CD8-positive, alpha-beta memory T cell (primary cell): ENCODE measurements at places on chromosomes 6 and 20.

DNA sequence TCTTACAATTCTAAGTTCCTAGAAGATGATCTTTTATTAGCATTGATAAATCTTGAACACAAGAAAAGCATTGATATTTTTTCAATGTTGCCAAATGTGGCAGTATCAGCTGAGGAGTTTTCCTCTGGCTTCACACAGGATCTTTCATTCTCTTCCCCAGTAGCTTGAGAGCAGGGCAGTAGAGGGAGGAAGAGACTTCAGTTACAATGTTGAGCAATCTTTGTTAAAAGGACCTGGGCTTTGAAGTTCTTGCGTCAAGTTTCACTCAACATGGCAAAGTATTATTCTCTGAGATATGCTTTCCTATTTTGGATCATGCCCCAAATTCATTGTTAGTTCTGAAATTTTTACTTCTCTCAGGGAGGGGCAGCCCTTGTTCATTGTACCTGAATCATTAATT is 238.0 kb downstream of the COL12A1 start:
- no peak for DNase-seq

DNA sequence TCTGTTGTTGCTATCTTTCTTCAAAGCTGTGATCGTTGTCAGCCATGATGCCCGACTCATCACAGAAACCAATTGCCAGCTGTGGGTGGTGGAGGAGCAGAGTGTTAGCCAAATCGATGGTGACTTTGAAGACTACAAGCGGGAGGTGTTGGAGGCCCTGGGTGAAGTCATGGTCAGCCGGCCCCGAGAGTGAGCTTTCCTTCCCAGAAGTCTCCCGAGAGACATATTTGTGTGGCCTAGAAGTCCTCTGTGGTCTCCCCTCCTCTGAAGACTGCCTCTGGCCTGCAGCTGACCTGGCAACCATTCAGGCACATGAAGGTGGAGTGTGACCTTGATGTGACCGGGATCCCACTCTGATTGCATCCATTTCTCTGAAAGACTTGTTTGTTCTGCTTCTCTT is 19.3 kb downstream of the ABCF1 start:
- DNase-seq = no peak

- DNase-seq = no peak
Measured at GRCh38 chr20:60102665-60103210, 144.5 kb downstream of the CDH26 start.

DNA sequence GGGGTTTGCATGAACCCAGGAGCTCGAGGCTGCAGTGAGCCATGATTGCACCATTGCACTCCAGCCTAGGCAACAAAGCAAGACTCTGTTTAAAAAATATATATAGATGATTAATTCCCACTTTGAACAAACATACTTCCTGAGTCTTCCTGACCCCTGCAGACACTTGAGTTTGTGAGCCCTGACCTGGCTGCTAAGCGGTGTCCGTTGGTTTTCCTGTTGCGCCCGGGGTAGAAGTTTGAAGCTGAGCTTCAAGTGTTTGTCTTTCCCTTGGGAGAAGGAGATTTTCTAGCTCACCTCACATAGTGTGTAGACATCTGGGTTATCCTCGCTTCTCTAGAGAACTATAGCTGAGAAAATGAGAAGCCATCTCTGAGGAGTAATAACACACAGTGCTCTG is 11.7 kb upstream of the BCAS1 start:
- no peak for DNase-seq

- no peak for DNase-seq
Measured at GRCh38 chr6:37777272-37777834, 42.2 kb upstream of the ZFAND3 start.

DNA sequence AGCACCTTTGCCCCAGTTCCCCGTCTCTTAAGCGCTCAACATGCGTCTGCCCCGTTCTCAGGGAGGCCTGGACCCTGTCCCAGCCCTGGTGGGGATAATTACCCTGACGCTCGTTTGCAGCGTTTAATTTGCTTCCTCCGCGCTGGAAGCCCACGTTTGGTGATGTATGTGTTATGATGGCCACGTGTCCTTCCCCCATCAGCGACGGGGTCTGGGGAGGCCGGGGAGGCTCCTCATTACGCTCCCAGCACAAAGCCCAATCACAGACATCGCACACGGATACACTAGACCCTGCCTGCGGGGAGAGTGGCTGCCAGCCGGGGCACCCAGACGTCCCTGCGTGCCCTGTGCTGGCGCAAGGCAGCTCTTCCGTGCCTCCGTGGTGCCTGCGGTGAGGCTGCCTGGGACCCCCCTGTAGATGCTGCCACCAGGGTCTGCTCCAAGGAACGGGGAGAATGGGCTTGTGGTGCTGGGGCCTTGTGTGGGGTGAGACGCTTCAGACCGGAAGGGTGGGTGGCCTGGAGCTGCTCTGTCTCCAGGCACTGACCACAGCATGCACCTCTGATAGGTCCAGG is 10.2 kb upstream of the CHRNA4 start:
- DNase-seq = no peak

DNA sequence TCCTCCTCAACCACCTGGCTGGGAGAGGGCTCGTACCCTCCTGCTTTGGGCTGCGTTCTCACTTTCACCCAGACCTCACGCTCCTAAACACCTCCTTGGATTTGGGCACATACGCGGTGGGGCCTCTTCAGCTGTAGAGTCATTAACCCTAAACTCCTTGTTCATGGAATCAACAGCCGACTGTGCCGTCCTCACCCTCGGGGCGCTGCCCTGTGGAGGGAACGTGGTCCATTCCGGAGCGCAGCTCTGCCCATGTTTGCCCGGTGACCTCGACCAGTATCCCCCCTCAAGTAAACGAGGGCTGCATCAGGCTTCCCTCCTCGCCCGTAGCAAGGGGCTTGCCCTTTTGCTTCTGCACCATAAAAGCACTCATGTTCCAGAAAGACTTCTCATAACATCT is 174.0 kb upstream of the QKI start:
- DNase-seq = no peak

DNA sequence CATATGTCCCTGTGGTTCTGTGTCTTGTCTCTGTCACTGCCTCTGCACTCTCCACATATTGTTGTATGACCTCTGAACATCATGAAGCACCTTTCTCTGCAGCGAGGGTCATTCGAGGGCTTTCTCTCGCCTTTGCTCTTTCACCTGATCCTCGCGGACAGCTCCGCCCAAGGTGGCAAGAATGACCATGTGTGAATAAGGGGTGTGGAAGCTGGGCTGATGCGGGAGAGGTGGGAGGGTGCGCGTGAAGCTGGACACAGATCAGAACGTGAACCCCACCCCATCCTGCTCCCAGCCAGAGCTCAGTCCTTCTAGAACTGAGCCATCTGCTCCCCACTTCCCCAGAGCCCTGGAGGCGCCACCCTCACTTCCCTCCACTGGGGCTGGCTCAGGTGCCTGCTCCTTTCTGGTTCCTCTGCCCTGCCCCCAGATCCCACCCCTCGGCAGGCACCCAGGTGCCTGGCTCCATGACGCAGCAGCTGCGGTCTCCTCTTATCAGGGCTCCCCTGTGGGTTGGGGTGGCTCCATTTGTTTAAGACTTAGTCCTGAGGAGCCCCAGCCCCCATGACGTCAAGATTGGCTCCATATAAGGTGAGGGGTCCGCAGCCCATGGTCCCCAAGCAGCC is at the start of gene MUCL3:
MUCL3 (plus strand) TSS at position 613 of the 626 bp plus-strand sequence. CDS start 27 bp downstream, outside the sequence.
- no peak for DNase-seq

DNA sequence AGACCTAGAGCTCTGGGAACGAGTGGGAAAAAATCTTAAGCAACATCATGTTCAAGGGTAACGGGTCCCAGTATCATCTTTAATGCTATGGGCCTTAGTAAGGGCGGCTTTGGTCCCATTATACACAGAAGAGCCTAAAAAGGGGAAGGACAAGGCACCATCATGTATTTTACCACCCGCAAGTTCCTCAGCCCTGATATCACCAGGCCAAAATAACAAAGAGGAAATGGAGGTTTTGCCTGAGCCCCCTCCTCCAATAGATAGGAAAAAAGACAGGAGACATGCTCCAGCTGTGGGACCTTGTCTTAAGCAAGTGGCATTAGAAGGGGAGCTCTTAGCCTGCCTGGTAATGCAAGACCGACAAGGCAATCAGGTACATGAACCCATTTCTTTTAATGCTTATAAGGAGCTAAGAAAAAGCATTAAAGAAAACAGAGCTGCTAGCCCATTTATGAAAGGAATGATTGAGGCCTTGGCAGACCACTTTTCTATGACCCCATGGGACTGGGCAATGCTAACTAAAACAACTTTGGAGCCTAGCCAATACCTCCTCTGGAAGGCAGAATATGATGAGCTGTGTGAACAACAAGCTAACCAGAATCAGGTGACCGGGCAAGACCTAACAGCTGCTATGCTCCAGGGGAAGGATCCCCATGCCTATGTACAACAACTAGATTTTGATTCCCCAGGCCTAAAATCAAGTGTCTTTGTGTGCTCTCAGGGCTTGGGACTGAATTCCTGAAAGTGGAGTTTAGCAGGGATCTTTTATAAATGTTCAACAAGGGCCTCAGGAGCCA is 23.2 kb downstream of the HLA-DPA1 start:
- DNase-seq = no peak

GRCh38 chr20:37956107-37956585 is 53.2 kb downstream of the VSTM2L start:
- no peak for DNase-seq

GRCh38 chr20:62742550-62742949 is 33.9 kb downstream of the NTSR1 start:
- DNase-seq = no peak

GRCh38 chr6:131134980-131135243 is 355 bp upstream of the AKAP7 start:
- DNase-seq = no peak

- no peak for DNase-seq
Measured at GRCh38 chr20:25280051-25280573, 32.2 kb downstream of the PYGB start.

DNA sequence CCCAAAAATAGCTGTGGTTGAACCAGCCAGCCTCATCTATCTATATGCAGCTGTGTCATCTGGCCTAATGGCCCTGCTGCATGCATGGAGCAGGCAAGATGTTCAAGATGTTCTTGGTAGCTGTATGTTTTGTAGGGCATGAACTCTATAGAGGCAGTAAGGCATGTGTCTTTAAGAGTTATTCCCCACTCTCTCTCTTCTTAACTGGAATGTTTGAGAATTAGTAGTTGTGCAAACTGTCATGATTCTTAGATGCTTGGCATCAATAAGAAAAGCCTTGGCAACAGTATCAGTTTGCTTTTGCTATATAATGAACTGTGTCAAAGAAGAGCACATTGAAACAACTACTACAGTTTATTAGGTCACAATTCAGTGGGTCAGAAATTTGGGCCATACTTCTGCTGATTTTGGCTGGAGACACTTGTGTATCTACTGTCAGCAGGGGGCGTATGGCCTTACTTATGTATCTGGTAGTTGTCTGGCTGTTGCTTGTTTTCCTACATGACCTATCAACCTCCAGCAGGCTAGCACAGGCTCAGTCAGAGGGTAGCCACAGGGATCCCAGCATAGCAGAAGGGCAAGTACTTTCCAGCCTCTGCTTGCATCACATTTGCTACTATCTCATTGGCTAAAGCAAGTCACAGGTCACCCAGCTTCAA is 56.1 kb upstream of the LAMP5 start:
- no peak for DNase-seq

DNA sequence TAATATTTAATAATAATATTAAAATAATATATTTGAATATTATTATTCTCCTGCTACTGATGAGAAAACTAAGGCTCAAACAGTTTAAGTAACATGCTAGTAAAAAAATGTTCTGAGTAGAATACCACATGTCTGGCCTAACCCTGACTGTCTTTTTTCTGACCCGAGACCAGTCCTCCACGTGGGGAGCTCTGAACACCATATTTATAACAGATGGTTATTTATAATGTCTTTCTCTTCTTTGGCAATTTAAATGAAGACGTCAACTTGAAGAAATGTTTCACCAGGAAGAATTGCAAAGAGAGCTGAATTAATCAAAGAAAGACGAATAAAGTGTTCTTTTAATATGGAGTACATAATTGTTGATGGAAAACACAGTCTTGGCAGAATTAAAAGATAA is 82.0 kb downstream of the SLC22A3 start:
- no peak for DNase-seq

- no peak for DNase-seq
Measured at GRCh38 chr6:30091577-30092381, 16.2 kb upstream of the RNF39 start.

GRCh38 chr6:16345449-16346330 is 107.3 kb downstream of the GMPR start:
- DNase-seq = no peak

- no peak for DNase-seq
Measured at GRCh38 chr20:7703996-7704395, 236.3 kb downstream of the HAO1 start.

- no peak for DNase-seq
Measured at GRCh38 chr20:58675641-58676040, 17.0 kb upstream of the NPEPL1 start.

- DNase-seq = peak; percentile 69
Measured at GRCh38 chr20:2688041-2688591, 4.5 kb upstream of the EBF4 start.

DNA sequence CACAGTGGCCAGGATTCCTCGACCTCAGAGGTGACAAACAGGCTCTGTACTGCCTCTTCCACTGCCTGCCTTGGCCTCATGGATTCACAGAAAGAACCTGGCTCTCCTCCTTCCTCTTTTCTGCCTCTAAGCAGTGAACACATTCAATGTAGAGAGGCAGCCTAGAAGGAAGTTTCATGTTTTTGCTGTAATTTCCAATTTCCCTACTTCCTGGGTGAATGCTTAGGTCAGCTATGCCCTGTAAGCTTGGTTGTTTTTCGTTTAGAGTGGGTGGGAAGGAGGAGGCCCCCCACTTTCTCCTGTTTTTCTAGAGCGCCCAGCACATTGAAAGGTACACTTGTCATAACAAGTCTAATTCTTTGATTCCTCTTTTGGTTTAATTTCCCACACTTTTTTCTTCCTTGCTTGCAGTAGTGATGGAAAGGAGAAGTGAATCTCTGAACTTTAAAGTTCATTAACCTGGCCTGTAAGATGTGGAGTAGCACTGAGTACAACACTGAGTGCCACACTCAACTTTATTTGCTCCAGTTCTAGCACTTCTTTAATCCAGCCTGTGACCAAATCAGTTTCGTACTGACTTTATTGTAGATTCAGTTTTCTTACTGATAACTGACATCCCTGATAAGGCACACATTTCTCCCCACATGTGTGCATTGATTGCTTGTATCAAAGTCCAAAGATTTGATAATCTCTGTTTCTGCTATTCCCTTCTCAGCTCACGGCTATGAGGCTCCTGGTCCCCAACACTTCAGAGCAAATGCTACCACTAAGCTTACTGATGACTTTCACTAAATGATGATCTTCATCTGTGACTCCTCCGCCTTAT is 100.0 kb upstream of the MAN1A1 start:
- no peak for DNase-seq

DNA sequence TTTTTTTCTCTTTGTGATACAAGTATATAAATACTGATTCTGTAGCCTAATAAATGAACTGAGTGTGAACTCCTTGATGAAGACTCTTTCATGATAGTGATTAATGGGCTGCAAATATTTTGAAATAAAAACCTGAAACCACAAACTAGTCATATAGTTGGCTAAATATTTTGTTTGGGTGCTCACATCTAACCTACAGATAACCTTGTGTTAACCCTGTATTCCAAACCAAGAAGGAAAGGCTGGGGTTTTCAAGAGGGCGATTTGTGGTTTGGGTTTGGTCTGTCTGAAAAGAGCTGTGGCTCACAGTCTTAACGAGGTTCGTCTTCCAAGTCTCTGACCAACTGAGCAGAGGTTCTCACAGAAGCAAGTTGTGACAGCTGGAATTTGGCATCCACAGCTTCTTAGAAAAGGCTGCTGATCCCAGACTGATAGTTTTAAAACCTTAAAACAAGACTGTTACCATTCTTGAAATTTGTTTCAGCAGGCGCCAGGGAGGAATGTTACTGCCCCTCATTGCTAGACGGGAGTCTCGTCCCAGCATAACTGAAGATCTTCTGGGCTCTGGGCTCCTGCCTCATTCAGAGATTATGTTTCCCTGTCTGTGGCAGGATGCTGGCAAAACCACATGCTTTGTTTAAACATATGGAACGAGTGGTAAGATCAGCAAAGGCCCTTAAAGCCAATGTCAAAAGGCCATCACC is 736.4 kb upstream of the MARCKS start:
- DNase-seq = no peak
